ENCODE measurements at places on chromosomes 4 and X.

DNA sequence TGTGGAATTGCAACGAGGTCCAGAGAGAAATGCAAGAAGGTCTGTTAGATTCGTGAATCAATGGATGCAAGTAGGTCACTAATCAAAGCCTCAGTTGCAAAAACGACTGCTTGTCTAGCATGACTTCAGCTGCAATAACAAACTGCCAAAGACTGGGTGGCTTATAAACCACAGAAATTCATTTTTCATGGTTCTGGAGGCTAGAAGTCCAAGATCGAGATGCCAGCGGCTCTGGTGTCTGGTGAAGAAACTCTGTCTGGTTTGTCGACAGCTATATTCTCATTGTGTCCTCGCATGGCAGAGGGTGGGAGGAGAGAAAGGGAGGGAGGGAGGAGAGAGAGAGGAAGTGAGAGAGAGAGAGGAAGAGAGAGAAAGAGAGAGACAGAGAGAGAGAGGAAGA, 114.7 kb downstream of the MXRA5 start:
- DNase-seq, result no peak

GRCh38 chrX:70087857-70088630, 25.8 kb downstream of the OTUD6A start:
- no peak for DNase-seq

DNA sequence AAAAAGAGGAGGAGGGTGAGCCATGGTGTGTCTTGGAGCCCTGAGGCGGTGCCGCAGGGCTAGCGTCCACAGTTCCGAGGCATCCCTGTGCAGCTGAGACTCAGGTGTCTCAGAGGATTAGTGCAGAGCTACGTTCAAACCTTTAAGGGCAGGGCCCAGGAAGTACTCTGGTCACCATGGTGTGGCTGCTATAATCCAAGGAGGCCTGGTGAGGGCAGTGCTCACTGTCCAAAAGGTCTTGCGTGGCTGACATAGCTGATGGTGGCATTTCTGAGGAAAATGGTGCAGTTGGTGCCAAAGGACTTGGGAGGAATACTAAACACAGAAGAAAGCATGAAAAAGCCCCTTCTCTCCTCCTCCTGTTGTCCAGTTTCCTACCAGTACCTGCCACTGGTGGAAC, 146.9 kb downstream of the DCHS2 start:
- DNase-seq, result no peak

- DNase-seq, result no peak
Measured at GRCh38 chr4:8155048-8155447, 3.6 kb downstream of the ABLIM2 start.

- no peak for DNase-seq
Measured at GRCh38 chrX:142001934-142002333, 98.2 kb downstream of the MAGEC1 start.

- no peak for DNase-seq
Measured at GRCh38 chr4:165700855-165701254, 172.2 kb upstream of the TLL1 start.

- no peak for DNase-seq
Measured at GRCh38 chrX:15468036-15468435, 25.1 kb downstream of the PIR start.

DNA sequence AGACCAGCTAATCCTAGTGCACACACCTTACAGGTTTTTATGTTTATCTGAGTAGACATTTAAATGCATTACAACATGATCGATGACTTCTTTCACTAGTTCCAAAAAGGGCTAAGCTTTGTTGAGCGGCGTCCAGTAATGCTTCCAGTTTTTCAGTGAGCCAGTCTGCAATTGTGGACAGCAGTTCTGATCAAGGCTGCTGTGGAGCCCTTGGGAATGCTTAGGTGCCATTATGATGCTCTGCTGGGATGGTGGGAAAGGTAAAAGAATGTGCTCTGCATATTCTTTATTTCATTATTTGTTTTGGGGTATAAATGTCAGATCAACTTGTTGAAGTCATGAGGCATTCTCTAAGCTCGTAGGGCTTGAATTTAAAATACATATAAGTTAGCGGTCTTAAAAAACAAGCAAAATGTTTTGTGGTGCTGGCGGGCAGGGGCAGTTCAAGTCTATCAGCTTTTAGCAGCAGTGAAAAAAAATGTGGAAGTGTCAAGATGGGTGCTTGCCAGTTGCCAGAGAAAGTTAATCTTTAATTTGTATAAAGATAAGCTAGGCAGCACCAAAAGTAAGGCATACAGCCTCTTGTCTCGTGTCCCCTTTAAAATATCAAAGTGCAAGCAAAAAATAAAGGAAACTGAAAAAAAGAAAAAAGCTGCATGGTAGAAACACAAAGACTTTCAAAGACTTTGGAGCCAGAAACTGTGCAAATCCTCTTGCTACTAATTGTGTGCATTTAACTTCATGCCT, 5.8 kb downstream of the MID1IP1 start:
- peak; percentile 25 for DNase-seq

DNA sequence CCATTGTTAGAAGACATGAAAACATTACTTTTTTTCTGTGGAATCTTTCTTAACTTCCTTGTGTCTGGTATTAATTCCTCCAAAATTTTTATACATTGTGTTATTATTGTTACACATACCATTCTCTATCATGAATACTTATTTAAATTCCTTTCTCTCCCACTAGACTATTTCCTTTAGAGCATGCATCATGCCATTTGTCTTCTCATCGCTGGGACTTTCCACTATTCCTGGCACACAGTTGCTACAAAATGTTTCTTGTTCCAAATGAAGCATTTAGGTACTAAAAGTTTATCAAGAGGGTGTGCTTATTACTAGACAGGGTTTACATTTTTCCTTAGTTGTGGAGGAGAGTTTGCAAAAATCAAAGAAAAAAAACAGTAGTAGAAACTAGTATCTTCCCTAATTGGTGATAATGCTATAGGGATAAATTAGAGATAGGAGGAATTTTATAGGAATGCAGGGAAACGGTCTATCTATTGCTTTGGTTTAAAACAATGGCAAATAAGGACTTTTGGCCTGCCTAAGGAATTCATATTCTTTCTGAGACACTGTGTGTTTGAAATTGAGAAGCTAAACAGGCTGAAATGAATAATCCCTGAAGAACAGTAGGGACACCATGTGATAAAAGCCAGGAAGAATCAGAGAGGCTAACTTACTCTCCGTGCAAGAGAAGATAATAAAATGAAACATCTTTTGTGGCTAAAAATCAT, 187.5 kb upstream of the TBC1D9 start:
- no peak for DNase-seq

DNA sequence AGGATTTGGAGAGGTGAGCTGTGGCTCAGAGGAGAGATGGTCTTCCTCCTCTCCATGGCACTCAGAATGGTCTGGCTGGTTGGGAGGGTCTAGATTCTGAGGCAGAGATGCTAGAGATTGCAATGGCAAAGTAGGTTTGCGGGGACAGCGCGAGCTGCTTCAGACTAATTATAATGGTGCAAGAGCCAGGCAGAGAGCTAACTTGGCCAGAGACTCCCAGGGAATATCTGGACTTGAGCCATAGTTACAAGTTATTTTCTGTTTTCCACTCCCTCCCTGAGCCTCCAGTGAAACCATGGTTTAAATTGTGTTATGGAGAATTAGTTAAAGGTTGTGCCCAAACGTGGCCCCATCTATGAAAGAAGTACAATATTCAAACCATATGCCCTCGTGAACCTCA, 44.7 kb upstream of the ELF2 start:
- no peak for DNase-seq

- DNase-seq, result no peak
Measured at GRCh38 chrX:109398061-109398460, 83.8 kb downstream of the GUCY2F start.

GRCh38 chr4:100062921-100063320, 112.8 kb upstream of the H2AZ1 start:
- DNase-seq, result no peak

- DNase-seq, result no peak
Measured at GRCh38 chrX:57451426-57452020, 140.3 kb upstream of the ZXDB start.

DNA sequence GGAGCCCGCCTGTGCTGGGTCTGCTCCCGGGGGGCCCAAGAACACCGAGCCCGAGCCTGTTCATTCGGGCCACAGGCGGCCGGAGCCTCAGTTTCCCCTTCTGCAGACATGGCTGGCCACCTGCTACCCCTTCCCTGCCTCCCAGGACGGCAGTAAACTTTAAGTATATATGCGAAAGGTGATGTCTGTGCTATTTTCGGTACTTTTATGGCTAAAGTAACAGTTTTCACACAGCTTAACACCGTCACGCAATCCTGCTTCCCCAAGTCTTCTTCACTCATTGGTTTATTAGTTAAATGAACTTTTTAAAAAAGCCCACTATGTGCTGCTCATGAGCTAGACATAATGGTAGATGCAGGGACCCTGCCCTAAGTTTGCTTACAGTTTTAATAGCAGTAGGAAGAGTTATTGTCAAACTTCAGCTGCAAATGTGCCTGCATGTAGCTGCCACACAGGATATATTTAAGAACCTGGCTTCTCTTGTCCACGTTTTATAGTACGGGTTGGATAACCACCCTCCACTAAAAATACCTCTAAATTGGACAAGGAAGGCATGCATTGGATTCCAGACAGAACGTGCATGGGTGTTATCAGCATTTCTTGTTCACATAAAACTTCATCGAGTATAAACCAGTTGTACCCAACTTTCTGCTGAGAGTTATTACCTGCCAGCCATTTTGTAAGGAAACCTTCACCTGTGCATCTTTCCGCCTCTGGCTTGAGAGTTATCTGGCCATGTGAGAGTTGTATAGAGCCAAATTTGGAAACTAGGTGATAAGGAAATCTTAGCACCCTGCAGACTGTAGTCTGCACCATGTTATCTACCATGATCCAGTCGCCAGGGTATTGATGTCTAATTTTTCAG, 741 bp downstream of the ANAPC4 start:
- no peak for DNase-seq

- DNase-seq, result no peak
Measured at GRCh38 chr4:188691811-188692210, 552.6 kb downstream of the TRIML1 start.

DNA sequence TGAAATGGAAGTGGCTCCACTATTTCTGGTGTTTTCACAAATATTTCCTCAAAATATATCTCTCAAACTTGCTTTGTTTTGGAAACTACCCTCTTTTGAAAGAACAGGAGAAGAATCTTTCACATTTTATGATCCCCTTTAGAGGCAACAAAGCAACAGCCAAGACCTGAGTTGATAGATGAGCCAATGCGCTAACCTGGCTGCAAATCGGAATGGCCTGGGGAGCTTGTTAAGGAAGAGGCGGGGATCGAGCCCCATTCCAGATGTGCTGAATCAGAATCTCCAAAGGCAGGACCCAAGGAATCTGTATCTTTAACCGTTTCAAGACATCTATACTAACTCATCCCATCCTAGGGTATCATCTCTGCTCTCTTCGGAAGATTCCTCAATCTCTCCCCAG, 181.3 kb downstream of the GPC3 start:
- DNase-seq, result no peak

- no peak for DNase-seq
Measured at GRCh38 chr4:139915037-139915436, 238.9 kb downstream of the MAML3 start.

- no peak for DNase-seq
Measured at GRCh38 chr4:117331817-117332216, 246.4 kb upstream of the TRAM1L1 start.

- DNase-seq, result no peak
Measured at GRCh38 chrX:97238632-97239031, 354.9 kb downstream of the RPA4 start.

- DNase-seq, result no peak
Measured at GRCh38 chr4:149493492-149493891, 322.2 kb downstream of the IQCM start.

DNA sequence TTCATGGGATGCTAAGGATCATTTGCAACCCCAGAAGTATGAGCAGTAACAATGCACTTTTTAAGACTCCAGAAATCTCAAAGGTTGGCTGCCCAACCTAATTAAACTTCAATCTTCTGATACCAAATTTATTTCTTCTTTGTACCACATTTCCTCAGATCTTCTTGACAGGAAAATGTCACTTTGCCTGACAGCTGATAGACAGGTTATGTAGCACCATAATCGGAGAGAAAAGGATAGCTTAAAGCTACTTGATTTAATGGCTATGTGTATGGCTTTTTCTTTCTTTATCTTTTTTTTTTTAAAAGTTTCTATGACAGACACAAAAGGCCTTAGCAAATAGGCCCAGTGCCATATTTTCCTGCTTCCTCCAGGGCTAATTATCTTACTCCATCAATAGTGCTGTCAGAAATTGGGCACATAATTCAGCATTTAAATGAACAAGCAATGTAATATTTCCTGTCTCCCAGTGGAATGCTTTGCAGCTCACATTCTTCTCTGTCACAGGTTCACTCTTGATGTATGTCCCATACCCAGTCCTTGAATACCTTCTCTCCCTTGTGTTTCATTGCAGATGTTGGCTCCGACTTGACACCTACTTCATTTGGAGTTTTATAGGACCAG, 795.7 kb downstream of the ADGRL3 start:
- DNase-seq, result no peak

DNA sequence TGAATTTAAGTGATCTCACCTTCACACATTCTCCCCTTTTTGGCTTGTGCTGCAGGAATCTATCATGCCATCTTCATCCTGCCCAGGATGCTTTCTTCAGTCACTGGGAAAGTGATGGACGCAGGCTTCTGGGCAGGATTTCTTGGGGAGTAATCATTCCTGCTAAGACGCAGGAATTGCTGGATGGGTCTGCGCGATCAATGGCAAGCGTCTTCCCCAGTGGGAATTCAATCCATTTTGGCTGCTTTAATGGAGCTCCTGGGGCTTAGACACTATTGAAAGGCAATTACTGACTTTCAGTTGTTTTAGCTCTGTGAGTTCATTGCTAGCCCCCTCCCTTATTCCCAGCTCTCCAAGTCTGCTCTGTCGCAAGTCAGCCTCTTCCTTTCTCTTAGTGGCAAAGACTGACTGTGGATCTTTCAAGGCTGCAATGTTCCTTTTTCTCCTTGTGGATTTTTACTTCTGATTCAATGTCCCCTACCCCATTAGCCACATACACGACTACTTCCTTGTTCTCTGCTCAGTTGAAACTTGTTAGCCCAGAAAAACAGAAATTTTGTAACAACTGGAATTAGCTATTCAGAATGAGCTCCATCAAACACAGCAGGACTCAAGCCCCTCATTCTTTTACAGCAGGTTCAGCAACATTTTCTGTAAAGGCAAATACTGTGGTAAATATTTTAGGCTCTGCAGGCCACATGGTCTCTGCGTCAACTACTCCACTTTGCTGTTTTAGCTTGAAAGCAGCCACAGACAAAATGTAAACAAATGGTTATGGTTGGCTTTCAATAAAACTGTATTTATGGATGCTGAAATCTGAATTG, 154.9 kb downstream of the ASB9 start:
- no peak for DNase-seq

DNA sequence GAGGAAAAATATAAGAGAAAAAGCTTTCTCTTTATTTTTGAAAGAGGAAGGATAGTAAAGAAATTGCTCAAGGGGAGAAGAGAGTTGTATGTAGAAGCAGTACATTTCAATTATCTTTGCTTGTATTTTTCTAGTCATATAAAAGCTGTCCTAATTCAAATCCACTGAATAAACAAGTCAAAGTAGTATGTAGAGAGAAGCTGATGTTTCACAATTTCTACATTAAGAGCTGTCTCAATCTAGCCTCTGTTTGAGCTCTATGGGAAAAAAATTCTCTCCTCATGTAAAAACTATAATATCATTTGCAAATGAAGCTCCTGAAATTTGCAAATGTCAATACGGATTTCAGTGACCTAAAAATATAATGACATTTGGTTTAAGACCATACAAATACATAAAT, 52.6 kb downstream of the CHM start:
- no peak for DNase-seq
